ENCODE measurements at places on chromosomes 6 and 20.
A peak's percentile ranks its signal among the peaks of the same experiment; 100 is the strongest.

GRCh38 chr20:22619272-22619671, 34.9 kb upstream of the FOXA2 start:
- DNase-seq = no peak

GRCh38 chr6:19669206-19669605, 168.0 kb upstream of the ID4 start:
- no peak for DNase-seq

GRCh38 chr6:3963426-3963825, 114.3 kb downstream of the FAM50B start:
- DNase-seq = no peak

- no peak for DNase-seq
These were observed 29.7 kb downstream of the ATXN1 start for GRCh38 chr6:16731478-16732051.

DNA sequence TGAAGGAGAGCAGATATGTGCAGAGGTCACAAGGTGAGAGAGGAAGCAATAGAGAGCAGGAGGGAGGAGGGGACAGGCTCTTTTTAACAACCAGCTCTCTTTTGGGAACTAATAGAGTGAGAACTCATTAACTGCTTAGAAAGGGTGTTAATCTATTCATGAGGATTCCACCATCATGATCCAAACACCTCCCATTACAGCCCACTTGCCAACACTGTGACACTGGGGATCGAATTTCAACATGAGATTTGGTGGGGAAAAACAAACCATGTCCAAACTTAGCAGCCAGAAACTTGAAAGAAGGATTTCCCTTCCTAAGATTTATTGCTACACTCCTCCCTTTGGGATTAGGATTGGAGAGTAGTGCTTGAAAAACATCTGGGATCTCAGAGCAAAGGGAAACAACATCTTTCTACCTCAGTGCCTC, 135.5 kb upstream of the PLCB4 start:
- DNase-seq = no peak

- DNase-seq = no peak
These were observed 551.5 kb downstream of the NKAIN2 start for GRCh38 chr6:124355146-124355545.

GRCh38 chr20:16537918-16538317, 35.3 kb downstream of the KIF16B start:
- DNase-seq = no peak

- no peak for DNase-seq
These were observed 36.3 kb downstream of the CARMIL1 start for GRCh38 chr6:25315194-25316177.

GRCh38 chr20:63347081-63347741, 13.9 kb downstream of the CHRNA4 start:
- no peak for DNase-seq

DNA sequence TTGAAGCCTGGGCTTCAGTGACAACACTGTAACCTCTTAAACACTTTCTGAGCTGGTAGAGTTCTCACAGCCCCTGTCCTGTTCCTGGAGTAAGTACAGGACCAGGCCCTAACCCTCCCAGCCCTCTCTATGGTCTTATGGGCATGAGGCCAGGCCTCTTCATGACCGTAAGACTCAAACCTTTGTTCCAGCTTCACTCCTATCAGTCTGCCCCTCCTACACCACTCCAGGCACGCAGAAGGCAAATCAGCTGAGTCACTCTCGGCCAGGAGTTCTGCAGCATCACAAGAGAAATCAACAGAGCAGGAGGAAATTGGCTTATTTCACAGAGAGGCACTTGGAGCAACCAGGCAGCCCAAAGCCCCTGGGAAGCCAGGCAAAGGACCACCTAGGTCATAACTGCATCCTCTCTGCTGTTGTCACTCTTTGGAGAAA, 25.3 kb upstream of the CHD6 start:
- DNase-seq = no peak

GRCh38 chr6:21099338-21100314, 493.9 kb upstream of the SOX4 start:
- DNase-seq = no peak

- DNase-seq = peak; percentile 6
These were observed 368.1 kb downstream of the NRN1 start for GRCh38 chr6:5638666-5639065.

GRCh38 chr20:24657196-24657595, 187.8 kb downstream of the SYNDIG1 start:
- DNase-seq = no peak

GRCh38 chr6:24827162-24827561, 28.4 kb upstream of the ARMH2 start:
- no peak for DNase-seq

DNA sequence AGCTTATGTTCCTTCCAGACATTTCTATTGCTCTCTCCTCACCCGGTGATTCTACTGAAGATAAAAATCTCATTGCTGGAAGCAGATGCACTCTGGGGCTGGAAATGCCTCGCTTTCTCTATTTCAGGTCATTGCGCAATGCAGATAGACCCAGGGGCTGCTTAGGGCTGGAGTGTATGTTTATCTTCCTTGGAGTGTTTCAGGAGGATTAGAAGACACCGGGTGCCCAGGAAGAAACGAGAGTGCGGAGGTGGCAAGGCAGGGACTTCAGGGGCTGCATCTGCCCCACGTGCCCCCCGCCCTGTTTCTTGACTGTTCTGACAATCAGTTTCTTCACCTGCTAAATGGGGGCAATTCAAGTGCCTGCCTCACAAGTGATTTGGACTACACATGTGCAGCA, 45.6 kb upstream of the IYD start:
- DNase-seq = no peak

DNA sequence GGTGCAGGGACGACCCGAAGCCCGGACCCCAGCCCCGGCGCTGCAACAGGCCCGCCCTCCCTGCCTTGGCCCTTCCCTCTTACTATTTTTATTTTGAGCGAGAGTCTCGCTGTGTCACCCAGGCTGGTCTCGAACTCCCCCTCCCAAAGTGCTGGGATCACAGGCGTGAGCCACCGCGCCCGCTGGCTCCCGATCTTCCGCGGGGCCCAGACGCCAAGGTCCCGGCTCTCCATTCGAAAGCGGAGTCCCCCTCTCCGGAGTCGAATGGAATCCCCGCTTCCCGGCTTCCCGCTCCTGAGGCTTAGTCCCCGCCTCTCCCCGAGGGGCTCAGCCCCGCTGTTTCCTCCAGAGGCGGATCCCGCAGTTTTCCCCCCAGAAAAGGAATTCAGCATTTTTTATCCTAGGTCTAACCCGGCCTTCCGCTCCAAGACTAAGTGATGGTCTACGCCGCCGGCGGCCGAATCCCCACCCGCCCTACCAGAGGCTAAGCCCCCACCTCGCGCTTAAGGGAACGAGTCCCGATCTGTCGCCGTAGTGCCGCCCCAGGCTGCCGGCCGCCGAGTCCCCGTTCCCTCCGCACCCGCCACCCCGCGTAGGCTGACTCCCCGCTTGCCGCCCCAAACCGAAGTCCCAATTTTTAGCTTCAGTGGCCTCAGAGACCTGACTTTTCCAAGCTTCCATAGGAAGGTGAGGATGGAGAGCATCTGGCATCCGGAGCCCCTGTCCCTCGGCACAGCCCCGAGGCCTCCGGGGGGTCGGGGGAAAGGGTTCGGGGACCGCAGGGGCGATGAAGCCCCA, 11.5 kb upstream of the TMC2 start:
- DNase-seq = peak; percentile 74

DNA sequence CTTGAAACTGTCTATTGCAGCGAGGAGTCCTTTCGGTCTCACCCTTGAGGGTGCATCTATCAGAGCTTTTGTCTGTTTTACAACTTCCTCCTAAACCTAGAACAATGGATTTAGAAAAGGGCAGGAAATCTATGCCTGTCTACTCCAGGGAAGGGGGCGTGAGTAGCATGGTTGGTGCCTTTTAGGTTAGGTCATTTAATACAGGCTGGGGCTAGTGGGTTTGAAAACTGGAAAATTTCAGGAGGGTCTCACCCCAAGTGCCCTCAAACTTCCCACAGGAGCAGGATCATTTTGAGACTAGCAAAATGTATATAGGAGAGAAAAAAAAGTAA, 33.5 kb upstream of the BMP6 start:
- no peak for DNase-seq

DNA sequence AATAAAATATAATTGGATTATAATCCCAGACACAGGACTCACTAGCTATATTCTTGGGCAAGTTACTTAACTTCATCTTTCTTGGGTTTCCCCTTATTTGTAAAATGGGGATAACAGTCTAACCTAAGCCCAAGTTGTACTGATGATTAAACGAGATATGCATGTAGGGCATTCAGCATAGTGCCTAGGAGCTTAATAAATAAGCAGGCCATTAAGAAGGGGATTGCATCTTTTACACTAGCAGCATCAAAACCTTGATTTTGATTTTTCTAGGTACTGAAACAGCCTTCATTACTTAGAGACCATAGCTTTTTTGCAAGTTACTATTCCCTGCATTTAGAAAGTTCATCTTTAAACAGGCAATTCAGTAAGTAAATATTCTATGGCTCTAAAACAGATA, 2.2 kb upstream of the QKI start:
- no peak for DNase-seq

DNA sequence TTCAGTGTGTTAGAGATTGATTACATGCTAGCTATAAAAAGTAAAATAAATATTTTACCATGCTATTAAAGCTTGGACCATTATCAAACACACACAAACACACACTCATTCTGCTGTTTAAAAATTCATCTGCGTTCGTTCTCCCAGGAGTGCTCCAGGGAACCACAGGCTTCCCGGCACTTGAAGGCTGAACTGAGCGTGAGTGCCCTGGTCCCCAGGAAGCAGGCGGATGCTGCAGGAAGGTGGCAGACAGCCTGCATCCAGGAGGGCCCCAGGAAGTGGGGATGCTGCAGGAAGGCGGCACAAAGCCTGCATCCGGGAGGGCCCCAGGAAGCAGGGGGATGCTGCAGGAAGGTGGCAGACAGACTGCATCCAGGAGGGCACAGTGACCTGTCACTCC, 147.2 kb upstream of the SNX9 start:
- no peak for DNase-seq

DNA sequence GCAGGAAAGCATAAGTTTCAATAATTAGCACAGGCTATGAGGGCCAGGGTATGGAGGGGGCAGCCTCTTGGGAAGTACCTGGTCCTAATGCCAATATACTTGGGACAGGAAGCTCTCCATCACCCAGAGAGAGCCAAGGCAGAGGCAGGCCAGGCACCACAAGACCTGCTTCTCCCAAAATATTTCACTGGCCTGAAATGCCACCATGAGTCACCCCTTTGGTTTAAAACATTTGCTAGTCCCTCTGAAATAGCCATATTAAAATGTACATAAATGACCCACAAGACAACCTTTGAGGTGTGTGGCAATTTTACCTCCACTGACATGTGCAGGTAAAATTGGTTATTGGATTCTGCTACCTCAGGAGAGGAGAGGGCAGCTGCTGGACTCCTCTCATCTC, 23.4 kb upstream of the SCUBE3 start:
- no peak for DNase-seq

DNA sequence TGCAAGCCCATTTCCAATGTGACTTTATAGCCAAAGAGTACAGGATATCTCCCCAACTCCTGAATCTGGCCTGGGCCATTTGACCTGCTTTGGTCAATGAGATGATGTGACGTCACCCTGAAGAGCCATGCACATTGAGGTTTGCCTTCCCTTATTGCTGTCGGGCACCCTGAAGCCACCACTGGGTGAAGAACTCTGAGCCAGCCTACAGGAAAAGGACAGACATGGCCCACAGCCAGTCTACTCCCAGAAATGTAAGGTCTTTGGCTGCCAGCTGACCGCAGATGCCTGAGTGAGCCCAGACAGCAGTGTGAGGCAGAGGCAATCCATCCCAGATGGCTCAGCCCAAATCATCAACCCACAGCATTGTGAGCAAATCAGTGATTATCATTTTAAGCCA, 3.7 kb upstream of the SYNDIG1 start:
- peak; percentile 55 for DNase-seq

- DNase-seq = no peak
These were observed 101.0 kb downstream of the LCA5 start for GRCh38 chr6:79436241-79436640.

DNA sequence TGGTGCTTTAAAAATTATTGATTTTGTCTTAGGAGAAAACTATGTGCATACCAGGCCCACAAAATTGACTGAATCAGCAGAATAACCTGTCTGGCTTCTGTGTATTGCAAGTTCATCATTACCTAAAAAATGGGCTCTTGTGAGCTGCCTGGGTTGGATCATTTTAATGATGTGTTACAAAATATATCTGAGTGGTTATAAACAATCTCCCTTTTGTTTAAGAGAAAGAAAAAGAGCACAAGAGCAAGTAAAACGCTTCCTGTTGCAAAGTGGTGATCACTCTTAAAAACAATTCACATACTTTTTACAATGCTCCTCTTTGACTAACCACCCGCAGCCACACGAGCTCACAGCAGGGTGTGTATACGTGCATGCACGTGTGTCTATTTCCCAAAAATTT, 335.1 kb downstream of the HDGFL1 start:
- DNase-seq = no peak

GRCh38 chr6:154450498-154450897, 60.0 kb downstream of the CNKSR3 start:
- DNase-seq = no peak

GRCh38 chr20:25668446-25668845, 28.2 kb downstream of the ZNF337 start:
- DNase-seq = no peak

- no peak for DNase-seq
These were observed 257.1 kb downstream of the BCKDHB start for GRCh38 chr6:80363501-80364122.

DNA sequence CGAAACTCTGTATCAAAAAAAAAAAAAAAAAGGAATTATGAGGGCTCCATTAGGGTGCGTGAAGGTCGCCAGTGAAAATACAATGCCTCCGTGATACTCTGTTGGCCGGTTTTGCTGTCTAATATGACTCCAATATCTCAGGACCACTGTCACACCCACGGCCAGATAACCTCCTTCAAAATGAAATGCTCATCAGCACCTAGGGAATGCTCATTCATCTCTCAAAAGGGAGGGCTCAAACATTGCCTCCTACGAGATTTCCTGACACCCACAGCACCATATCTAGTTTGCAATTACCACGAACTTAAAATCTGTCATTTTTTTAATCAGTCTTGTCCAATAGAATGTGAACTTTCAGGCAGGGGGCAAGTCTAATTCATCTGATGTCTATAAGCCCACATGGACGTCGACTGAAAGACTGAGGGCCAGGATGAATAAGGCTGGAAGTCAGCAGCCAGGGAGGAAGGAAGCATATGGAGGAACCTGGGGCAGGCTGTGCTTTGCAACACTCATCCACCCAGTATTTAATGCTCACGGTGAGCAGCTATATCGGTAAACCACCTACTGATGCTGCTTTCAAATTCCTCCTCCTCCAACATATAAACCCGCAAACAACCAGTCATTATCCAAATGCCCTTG, 42.8 kb downstream of the MAP3K5 start:
- DNase-seq = no peak

DNA sequence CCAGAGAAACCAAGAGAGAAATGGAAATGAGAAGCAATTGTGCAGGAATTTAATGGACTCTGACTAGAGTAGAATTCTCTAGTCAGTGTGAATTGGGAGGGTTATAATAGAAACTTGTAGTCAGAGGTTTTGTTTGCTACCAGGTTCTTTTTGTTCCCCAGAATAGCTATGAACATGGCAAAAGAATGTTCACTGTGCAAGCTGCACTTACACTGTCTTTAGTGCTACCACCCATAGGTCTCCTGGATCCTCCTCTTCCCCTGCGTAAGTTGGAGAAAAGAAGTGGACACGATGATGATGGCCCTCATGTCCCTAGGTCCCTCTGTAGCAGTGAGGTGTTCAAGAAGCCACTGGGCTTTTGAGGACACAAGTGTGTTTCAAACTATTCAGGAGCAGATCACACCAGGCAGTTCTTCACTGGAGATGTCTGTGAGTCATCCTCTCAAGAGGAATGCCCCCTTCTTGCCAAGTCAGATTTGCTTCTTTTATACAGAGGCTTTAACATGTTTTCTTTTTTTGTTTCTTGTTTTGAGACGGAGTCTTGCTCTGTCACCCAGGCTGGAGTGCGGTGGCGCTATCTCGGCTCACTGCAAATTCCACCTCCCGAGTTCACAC, 47.6 kb upstream of the SMIM8 start:
- no peak for DNase-seq
